ENCODE measurements at places on chromosomes 6 and 20.

GRCh38 chr6:38195113-38195635, 375.6 kb downstream of the ZFAND3 start:
- no peak for DNase-seq

DNA sequence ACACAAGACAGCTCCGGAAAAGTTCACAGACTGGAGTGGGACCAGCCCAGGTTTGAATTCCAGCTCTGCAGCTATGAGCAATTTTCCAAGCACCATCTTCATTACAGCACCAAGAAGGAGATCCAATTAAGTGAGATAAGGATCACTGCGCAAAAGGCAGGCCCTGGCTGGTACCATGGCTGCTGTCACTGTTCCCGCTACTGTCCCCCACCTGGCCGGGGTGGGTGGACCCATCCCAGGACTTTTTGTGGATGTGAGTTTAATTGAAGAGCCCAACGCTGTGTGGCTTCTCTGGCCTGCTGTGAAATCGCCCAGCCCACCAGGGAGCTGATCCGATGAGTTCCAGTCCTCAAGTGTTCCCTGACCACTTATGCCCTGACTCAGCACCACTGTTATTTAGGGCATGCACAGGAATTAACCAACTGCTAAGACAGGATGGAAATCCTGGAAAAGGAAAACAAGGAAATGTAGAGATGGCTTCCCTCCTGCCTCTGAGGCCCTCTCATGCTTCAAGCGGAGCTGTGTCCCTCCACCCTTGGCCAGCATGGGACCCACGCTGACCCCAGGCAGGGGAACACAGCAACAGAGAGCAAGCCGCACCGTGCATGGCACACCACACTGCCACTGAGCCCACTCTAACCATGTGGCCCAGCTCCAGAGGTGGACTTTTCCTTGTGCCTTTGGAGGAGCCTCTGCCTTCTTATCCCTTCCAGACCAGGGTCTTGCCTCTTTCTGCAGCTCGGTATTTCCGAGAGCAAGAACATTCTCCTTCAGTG, 150.0 kb upstream of the CST7 start:
- DNase-seq, result no peak

GRCh38 chr6:169145496-169145895, 108.2 kb downstream of the THBS2 start:
- no peak for DNase-seq

DNA sequence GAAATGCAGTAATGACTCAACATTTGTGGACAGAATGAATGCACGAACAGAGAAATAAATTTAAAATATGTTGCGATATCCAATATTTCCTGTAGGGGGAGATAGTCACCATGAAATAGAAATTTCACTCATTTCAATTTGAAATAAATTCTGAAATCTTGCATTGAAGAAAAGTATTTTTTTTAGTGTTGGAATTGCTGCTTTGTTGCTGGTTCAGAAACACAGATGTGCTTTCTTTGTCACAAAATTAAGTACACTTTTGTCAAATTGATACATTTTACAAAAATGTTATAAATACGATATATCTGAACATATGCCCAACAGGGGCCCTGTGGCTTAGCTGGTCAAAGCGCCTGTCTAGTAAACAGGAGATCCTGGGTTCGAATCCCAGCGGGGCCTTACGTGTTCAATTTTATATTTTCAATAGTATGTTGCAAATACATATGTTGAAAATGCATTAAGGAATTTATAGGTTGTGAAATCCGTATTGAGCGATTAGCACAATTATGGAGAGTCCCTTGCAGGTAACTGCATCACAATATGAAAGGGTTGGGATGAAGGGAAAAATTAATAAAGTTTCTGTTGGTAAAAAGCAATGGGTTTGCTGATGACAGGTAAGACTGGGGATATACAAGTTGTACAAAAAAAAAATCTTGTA, 85.4 kb upstream of the PRSS16 start:
- DNase-seq, result no peak

DNA sequence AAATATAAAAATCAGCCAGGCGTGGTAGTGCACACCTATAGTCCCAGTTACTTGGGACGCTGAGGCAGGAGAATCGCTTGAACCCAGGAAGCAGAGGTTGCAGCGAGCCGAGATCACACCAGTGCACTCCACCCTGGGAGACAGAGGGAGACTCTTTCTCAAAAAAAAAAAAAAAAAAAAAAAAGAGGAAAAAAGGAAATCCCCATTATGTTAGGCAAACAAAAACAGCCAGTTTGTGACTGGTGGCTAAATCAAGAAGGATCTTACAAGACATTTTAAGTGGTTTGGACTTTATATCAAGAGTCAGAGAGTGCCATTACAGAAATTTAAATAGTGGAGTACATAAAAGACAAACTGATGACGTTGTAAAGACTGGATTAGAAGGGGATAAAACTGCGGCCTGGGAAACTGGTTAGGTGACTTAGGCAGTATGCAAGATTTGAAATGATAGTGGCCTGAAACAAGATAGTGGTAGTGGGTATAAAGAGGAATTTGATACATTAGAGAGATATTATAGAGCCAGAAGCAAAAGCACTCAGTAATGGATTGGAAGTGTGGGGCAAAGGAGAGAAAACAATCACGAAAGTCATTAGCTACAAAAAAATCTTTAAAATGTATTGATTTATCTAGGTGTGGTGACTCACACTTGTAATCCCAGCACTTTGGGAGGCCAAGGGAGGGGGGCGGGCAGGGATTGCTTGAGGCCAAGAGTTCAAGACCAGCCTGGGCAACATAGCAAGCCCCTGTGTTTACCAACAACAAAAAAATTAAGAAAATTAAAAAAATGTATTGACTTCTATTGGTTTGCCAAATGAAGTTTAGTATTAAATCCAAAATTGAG, 1.7 kb upstream of the MYO6 start:
- DNase-seq, result no peak

GRCh38 chr20:10707068-10707467, 33.3 kb upstream of the JAG1 start:
- DNase-seq, result no peak

DNA sequence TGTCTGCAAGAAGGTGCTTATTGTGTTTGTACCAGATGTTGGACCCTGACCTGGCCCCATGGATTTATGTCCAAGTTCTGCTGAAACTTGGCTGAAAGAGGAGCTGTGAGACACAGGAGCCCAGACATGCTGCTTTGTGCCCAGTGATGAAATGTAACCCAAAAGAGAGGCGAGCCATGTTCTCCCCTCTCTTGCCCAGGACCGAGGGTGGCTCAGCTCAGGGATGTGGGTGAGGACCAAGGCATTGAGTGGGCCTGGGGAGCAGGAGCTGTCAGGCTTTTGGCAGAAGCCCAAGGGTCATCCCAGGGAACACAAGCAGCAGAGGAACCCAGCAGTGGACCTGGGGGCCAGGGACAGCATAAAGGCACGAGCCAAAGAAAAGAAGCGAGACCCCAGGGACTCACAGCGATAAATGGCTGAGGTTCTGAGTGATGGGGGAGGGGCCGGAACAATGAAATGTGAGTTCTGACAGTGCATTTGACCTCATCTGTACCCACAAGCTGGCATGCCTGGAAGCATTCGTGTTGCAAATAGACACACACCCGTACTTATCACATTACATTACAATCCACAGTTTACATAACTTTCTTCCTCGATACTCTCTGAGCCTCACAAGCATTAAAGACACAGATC, 363.4 kb upstream of the JARID2 start:
- DNase-seq, result no peak

GRCh38 chr6:106729841-106730240, 100.5 kb downstream of the QRSL1 start:
- no peak for DNase-seq

DNA sequence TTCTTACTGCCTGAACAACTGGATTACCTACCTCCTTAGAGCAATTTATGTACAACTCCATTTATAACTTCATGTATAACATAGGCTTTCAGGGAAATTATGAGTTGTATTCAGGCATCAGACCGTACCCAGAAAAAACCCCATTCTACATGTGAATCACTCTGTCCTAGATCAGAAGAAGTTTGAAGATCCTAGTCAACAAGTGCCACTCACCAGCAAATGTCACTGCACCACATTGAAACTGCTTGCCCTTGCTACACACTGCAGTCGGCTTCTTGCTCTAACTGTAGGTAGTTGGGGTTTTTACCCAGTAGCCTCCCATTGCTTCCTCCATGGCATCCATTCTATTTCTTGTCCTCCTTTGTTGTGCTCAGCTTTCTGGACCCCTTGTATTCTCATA, 132.4 kb downstream of the DNAH8 start:
- no peak for DNase-seq

DNA sequence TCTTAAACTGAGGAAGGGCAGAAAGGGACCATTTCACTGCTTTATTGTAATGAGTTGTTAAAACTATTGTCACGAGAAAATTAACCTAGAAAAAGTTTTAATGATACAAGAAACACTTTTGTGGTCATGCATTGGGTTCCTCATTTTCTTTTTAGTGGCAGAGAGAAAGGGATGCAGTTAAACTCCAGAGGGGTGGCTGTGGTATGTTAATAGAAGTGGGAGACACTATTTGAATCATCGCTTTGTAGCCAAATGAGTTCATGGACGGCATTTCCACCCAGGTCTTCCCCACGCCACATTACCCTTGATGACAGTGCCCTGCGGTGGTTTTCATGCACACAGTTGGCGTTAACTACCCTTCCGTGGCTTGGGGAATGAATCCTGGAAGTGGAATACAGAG, 235.6 kb downstream of the PLCB1 start:
- no peak for DNase-seq

GRCh38 chr20:63196768-63197470, 19.0 kb downstream of the YTHDF1 start:
- no peak for DNase-seq

DNA sequence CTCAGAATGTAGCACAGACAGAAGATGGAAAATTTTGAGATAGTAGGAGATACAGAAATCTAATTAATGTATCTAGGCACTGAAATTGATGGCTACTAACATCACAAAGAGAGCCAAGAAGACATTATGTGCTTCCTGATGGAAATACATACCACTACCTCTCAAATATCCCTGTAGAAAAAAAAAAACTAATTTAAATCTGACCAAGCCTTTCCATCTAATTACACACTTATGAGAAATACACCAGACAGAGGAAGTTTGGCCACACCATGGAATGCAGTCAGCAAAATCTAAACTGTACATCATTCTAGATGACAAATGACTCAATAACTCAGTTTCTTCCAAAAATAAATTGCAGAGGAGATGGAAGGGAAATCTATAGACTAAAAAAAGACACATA, 18.9 kb downstream of the VPS52 start:
- no peak for DNase-seq

DNA sequence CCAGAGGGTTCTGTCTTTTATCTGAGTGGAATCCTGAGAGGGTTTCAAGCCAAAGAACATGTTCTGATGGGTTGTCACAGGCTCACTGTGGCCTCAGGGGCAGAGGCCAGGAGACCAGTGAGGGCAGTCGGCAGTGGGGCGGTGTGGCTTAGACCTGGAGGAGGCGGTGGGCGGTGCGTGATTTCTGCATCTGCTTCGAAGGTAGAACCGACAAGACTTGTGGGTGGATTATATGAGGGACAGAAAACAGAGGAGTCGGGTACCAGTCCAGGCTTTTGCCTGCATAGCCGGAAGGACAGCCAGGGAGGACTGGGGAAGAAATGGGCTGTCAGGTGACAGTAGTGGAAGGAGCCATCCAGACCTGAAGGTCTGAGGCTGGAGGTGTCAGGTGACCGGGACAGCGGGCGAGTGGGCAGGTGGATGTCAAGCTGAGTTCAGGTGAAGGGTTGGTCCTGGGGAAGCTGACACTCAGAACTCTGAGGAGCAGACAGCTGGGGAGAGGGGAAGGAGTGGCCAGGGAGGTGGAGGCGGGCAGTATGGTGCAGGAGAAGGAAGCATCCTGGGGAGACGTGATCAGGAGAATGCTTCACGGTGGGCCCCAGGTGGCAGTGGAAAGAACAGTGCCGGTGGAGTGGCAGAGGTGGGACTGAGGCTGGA, 3.1 kb downstream of the CTSZ start:
- no peak for DNase-seq

GRCh38 chr20:23656372-23656771, 18.6 kb upstream of the CST3 start:
- no peak for DNase-seq

GRCh38 chr6:169382735-169383134, 129.1 kb upstream of the THBS2 start:
- no peak for DNase-seq

GRCh38 chr20:11173916-11174315, 500.1 kb upstream of the JAG1 start:
- no peak for DNase-seq

DNA sequence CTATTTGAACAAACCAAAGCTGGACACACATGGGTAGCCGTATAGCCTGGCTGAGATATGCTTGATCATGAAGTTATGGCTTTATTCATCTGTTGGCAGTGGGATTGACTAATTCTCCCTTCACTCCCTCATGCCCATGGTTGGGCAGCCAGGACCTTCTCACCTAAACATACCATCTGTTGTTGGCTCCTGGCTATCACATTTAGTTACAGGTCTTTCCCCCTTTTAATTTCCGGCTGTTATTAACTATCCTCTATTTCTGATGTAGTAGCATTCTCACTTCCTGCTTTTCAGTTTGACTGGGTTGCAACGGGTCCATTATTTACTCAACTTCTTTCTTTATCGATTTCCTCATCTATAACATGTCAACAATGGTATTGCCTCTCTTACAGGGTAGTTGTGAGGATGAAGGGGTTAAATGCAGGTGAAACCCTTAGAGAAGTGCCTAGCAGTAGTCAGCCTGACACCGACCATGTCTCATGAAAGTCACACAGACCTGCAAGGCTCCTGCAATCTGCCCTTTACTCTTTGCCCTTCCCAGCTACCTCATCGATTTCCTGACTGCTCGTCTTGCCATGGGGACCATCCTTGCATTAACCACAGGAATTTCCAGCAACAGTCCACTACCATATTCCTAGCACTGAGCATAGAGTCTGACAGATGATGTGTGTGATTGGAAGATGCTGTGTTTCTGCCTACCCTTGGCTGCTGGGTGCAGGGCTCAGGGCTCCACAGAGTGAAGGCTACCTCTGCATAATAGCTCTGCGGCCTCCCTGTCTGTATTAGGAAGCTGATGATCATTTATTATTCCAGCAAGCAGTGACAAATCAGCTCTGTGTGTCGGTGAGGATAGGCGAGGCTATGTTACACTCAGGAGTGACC, 42.2 kb downstream of the PPP1R14C start:
- no peak for DNase-seq

GRCh38 chr6:100103931-100104330, 109.9 kb upstream of the MCHR2 start:
- no peak for DNase-seq

- no peak for DNase-seq
Observed at GRCh38 chr6:97697456-97697855, 414.4 kb upstream of the MMS22L start.

GRCh38 chr6:14791526-14791925, 454.3 kb upstream of the JARID2 start:
- no peak for DNase-seq

- DNase-seq, result no peak
Observed at GRCh38 chr20:58956078-58956477, 25.0 kb upstream of the NELFCD start.

Data from cortex of kidney (tissue), 1 donor.